Right forelimb (tissue), 1 donor: ENCODE measurements at places on chromosomes 11 and 22.
A peak's percentile ranks its signal among the peaks of the same experiment; 100 is the strongest.

- no peak for DNase-seq
Observed at GRCh38 chr11:102522312-102523188, 8.0 kb downstream of the MMP7 start.

DNA sequence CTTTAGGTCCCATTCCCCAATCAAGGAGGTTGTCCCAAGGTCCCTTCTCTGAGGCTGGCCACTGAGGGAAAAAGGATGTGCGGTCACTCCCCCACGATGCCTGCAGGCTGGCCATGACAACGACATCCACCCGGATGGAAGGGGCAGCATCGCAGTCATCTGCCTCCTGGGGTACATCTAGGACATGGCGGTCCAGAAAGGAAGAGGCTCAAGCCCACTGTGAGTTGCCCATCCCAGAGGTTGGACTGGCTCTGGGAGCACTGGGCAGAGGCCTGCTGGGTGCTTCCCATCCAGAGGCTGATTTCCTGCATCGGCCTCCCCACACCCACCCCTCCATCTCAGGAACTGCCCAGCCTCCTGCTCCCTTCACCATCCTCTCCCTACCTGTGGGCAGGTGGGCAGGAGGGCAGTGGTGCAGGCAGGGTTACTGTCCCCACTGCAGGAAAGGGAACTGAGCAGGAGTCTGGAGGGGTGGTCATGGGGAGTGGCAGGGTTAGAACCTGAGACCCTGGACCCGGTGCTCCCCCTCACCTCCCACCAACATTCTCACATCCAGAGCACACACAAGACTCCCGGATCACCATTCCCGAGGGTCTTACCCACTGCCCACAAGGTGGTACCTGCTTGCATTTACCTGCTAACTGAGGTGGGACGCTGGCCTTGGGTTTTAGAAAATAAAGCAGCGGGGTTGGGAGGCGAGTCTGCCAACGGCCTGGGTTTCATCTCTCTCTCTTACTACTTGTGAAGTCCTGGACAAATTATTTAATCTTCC is 4.4 kb downstream of the RCE1 start:
- no peak for DNase-seq

GRCh38 chr11:93849751-93850593 is 446 bp downstream of the VSTM5 start:
- DNase-seq = peak; percentile 51

DNA sequence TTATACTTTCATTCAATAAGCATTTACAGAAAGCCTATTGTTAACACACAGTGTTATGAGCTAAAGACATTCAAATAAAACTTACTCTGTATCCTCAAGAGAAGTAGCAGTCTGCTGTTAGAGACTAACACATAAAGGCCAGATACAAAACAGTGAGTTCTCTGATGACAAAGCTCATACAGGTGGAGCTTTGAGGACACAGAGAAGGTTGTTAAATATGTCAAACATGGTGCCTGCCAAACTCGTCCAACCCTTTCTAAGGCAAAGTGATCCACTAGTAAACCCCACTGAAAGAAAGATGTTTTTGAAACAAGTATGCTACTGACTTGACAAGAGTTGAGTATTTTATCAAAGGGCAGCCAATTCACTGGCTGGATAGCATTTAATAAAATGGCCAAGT is 70.1 kb downstream of the C2CD3 start:
- no peak for DNase-seq

GRCh38 chr11:122486793-122487495 is 168.6 kb upstream of the UBASH3B start:
- DNase-seq = no peak

DNA sequence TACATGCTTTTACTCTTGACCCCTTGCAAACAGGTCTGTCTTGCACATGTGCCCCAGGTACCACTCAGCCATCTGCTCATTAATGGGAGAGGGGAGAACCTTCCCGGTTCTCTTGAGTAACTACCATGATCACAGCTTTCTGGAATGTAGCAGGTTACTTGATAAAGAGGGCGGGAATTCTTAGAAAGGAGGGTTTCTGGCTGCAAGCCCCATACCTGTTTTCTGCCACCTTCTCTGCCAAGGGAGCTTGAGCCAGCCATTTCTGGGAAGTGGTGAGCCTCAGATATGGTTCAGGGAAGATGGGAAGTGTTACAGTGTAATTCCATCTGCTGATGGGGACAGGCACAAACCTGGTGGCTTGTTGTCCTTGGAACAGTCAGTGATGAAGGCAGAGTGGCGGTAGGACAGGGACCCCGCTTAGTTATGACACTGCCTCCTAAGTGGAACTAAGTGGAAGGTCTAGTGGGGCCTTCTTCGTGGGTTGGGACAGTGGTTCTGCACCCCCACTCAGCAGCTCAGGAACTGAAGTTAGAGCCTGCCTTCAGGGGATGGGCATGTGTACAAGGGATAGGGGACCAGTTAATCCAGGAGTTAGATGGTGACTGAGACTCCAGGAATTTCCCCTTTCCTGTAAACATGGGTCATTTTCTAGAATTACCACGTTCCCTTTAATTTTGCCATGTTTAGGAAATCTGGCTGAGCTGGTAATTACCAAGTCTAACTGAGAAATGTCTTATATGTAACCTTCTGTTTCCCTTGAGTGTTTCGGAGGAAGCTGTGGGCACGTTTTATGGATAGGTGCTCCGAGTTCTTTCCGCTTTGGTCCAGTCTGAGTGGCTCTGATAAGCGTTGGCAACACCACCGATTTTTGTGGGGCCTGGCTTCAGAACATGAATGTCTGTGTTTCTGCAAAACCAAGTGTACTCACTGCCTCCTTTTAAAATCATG is 35.3 kb downstream of the BCR start:
- no peak for DNase-seq

- peak; percentile 68 for DNase-seq
Observed at GRCh38 chr22:42388130-42388797, 43.9 kb downstream of the NFAM1 start.

GRCh38 chr11:119125821-119126220 is 4.4 kb downstream of the HINFP start:
- no peak for DNase-seq

GRCh38 chr11:118997627-118998387 is at the start of gene CENATAC:
Gene CENATAC (plus strand): TSS chr11:118998138. CDS start chr11:118998198, 60 bp downstream.
- DNase-seq = peak; percentile 92

- DNase-seq = no peak
Observed at GRCh38 chr11:32705309-32706033, 89.0 kb downstream of the CCDC73 start.

DNA sequence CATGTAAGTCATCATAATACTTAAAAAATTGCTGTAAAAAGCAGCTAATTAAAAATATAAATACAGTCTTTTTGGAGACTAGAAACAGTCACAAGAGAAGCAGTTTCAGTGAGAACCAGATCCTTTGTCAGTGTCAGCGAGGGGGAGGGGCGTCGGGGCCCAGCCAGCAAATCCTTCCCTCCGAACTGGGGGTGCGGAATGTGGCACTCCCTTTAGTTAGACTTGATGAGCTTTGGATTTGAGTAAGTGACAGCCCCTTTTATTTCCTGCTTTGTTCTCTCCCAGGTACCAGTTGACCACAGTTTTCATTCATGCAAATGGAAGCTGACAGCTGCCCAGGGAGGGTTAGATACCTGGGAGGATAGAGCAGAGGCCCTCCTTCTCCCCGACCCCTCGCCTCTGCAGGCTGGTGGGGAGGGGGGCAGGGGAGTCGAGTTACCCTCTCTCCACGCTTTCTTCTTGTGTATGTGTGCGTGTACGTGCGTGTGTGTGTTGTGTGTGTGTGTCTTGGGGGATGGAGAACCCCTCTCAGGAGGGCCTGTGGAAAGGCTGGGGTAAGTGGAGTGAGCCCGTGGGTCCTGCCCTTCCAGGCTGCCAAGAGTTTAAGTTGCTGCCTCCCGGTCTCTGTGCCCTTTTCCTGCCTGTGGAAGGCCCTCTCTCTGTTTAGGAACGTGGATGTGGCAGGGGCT is 38.3 kb downstream of the PTPRJ start:
- DNase-seq = no peak

GRCh38 chr11:2867722-2868505 is 17.7 kb downstream of the CDKN1C start:
- no peak for DNase-seq

DNA sequence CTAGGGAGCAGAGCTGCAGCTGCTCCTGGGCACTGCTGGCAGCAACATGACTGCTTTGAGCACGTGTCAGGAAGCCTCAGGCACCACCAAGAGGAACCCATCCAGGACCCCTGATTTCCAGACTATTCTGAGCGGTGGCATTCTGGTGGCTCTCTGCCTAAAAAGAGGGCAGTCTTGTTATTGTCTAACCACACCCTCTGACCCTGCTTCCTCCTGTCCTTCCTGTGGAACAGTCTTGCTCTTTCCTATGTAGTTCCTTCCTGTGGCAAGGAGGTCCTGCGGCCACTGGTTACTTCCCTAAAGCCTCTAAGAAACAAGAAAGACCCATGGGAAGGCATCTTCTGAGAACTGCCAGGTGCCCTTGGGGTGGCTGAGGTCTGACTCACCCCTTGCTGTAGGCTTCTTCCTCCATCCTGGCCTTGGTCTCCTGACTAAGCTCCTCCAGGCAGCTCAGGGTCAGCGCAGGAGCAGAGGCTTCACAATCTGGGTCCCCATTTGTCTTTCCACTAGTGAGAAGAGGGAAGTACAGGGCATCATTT is 13.1 kb upstream of the LYVE1 start:
- no peak for DNase-seq

DNA sequence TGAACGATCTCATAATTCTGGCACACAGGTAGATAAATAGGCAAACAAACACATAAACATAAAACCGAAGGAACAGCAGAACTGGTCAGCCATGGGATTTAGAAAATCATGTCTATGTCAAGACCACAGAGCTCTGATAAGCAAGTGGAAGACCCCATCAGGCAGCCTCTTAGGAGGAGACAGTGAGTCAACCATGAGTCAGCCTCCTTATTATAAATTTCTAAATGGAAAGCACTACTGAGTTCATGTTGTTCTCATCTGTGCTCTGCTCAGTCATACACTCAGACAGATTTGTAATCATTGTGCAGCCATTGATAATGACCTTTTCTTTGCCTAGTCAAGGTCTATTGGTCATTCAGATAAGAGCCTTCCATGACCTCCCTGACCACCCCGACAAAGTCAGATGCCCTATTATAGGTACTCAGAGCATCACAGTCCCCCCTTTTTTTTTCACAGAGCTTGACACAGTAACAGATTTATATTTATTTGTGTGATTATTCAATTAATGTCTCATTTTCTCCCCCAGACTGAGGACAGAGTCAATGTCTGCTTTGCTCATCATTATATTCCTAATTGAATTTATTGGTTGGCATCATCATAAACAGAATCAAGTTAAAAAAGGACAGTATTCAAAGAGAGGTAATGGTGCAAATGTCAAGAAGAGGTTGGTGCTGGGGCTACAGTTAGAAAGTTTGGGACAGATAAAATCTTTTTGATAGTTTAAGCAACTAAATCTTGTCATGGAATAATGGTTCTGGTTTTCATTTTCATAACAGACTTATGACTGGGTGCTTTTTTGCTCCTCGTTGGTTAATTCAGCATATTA is 579.7 kb upstream of the CCDC90B start:
- DNase-seq = no peak

DNA sequence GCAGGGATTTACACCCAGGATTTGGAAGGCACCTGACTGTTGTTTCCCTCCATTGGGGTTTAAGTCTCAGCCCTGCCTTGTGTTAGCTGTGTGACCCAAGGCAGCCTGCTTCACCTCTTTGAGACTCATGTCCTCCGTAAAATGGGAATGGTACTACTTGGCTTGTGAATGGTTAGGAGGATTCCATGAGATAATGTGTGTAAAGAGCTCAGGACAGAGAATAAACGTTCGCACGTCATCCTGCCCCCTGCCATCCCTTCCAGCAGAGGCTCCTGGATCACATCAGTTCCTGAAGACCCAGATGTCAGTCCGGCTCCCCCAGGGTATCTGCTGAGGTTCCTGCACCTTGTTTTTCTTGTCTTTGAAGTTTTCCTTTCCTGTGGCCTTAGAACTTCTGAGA is 16.8 kb upstream of the ACCSL start:
- DNase-seq = no peak

DNA sequence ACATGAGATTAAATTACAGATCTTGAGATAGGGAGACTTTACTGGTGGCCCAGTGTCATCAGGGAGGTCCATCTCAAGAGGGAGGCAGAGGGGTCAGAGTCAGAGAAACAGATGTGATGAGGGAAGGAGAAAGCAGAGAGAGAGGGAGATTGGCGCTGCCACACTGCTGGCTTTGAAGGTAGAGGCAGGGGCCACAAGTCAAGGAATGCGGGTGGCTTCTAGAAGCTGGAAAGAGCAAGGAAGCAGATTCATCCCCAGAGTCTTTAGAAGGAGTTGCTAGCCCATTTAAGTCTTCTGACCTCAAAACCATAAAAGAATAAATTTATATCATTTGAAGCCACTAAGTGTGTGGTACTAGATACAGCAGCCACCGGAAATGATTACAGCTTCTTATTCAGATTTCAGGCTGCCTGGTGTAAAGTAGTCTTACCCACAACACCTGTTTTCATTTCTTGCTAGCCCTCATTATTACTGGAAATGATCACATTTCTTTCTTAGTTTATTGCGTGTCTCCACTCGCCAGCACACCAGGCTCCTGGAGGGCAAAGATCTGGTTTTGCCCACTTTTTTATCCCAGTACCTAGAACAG is 12.6 kb upstream of the SERPINH1 start:
- no peak for DNase-seq

GRCh38 chr11:119741369-119742262 is 12.6 kb upstream of the NECTIN1 start:
- DNase-seq = peak; percentile 66

GRCh38 chr11:106875013-106875412 is 143.3 kb downstream of the GUCY1A2 start:
- no peak for DNase-seq

DNA sequence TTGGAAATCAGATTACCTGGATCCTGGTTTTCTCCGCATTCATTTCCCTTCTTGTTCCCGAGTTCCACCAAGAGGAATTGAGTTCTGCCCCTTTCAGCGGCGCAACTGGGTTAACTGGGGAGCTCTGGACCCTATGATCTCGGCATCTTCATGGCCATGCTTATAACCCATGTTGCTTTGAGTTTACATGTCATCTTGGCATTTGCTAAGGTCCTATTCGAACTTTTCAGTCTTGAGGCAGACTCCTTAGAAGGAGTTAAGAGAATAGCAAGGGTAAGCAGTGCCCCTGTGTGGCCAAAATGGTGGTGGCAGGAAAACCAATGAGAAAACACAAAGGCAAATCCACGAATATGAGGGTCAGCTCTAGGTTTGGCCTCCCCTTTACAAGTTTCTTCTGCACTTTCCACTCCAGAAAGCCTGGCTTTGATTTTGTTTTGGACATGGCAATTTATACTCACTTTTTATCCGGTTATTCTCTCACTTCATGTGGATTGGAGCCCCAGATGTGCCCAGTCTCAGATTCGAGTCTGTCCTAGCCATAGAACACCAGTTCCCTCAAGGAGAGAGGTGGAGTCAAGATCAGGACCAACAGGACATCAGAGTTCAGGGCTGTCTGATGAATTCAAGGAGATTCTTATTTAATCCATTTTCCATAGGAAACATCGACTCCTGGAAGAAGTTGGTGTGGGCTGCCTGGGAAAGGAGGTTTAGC is 55.3 kb upstream of the FBXO3 start:
- DNase-seq = peak; percentile 73

DNA sequence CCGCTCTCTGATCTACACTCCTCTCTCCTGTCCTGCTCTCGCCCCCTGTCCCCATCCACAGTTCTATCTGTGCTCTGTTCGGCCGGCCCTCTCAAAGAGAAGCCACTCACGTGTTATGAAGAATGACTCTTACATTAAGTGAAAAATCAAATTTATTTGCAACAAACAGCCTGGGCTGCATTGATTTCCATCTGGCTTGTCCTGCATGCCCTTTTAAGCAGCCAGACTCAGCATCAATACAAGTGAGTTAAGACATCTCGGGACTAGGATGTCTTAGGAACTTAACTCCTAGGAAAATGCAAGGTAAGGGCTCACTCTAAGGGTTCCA is 373.5 kb downstream of the TENM4 start:
- DNase-seq = no peak

GRCh38 chr11:92330114-92330513 is 105.5 kb downstream of the FAT3 start:
- no peak for DNase-seq
